ENCODE measurements at places on chromosomes 7 and 10.
A peak's percentile ranks its signal among the peaks of the same experiment; 100 is the strongest.

DNA sequence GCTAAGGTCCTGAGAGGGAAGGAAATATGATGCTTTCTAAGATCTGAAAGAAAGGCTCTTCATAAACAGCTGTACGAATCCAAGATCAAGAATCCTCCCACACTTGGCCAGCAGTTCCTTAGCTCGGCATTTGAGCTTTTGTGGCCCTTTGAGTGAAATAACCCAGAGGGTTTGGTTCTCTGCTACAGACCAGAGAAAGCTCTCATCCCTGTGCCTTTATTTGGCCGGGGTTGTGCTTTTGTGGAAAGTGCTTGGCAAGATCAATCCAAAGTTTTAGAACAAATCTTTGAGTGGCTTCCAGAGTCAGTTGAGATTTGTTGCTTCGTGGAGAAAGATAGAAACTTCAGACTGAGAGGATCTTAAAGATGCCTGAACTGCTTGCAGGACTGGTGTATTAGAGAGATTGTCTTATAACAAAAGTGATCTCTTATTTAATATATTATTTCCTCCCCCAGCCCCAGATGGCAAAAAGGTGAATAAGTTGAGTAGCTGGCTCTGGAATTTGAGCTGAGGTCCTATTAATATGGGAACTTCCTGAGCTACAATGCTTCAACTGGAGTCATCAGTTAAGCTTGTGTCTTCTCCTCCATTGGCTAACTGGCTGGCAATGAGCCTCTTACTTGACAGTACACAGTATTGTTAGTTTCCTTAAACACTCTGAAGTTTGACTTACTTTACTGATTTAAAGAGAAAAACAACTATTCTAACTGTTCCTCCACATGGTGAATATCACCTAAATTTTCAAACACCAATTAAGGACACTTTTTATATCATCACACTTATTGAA, 687.3 kb downstream of the MAGI2 start:
- no peak for DNase-seq

- DNase-seq = no peak
These were observed 37.0 kb downstream of the KIF11 start for GRCh38 chr10:92629945-92630344.

GRCh38 chr10:78761311-78761781, 307.4 kb upstream of the ZMIZ1 start:
- no peak for DNase-seq

DNA sequence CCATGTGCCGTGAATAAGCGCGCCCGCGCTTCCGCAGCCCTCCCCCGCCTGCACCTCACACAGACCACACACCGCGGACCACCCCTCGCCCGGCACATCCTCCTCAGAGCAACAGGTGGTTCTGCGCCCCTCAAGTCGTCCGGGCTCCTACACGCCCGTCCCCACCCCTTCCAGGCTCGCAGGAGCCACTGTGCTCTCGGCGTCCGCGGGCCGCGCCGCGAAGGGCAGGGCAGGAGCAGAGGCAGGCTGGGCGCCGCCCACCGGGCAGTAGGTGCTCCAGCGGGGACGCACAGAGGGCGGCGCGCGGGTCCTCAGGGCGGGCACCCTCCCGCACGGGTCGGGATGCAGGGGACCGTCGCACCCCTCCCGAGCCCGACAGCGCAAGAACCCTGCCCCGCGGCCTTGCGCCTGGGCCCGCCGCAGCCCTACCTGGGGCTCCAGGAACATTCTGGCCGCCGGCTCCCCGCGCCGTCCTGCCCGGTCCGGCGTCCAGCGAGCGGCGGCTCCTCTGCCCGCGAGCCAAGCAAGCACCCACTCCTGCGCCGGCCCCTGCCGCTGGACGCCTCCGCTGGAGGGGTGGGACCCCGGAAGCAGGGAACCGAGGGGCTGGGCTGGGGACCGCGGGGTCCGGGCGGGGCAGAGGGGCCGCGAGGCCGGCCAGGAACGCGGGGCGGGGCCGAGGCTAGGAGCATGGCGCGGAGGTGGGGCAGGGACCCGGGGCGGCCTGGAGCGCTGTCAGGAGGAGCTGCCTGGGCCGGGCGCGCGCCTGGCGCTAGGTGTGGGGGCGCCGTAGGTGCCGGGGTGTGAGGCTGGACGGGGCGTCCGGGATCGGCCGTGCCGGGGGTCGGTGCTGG, 37.4 kb downstream of the RASGEF1A start:
- peak; percentile 61 for DNase-seq

GRCh38 chr10:122675278-122675677, 24.4 kb downstream of the C10orf120 start:
- DNase-seq = no peak

DNA sequence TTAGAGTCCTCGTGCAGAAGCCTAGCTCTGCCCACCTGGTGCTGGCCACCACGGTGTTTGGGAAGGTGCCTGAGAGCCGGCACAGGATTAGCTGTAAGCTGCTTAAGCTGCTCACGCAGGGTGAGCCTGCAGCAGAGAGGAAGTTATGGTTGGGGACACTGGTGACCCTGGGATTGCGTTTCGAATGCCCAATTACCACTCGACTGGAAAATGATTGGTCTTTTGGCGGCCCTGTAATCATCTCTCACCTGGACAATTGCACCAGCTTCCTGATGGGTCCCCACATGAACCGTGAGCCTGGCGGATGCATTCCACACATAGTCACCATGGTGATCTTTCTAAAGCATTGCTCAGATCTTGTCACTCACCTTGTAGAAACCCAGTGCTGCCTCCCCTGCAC, 442.3 kb upstream of the ZMIZ1 start:
- no peak for DNase-seq
